ENCODE measurements at places on chromosomes 12 and 14.

DNA sequence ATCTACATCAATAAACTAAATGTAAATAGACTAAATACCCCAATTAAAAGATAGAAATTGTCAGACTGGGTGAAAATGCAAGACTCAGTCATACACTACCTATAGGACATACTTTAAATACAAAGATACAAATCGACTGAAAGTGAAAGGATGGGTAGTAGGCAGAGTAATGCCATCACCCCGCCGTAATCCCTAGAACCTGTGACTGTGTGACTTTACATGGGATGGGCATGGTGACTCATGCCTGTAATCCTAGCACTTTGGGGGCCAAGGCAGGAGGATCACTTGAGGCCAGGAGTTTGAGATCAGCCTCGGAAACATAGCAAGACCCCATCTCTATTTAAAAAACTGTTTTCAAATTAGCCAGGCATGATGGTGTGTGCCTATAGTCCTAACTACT lies 2.6 kb upstream of the EVL start:
- DNase-seq = no peak

DNA sequence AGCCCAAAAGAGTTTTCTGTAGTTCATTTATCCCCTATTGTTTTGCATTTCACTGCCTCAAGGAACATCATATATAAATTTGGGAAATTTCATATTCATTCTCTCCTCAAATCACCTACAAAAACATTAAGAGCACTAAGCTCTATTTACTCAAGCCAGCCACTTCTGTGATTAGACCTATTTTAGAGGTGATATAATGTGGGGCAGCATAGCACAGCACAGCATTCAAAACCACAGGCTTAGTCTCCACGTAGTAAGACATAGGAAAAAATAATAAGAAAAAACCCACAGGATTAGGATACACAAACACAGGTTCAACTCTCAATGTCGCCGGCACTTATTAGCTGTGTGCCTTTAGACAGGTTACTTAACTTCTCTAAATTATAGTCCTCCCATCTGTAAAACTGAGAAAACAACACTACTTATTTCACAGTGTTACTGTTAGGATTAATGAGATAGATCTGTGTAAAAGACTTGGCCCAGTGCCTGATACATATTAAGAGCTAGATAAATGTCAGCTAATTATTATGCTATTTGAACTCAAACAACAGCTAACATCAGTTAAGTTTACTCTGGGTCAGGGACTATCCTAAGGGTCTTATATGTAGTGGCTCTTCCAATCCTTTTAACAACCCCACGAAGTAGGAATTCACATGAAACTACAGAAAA lies 20.3 kb downstream of the DCAF5 start:
- no peak for DNase-seq

GRCh38 chr12:57837864-57838562 lies 8.5 kb downstream of the CTDSP2 start:
- DNase-seq = no peak

DNA sequence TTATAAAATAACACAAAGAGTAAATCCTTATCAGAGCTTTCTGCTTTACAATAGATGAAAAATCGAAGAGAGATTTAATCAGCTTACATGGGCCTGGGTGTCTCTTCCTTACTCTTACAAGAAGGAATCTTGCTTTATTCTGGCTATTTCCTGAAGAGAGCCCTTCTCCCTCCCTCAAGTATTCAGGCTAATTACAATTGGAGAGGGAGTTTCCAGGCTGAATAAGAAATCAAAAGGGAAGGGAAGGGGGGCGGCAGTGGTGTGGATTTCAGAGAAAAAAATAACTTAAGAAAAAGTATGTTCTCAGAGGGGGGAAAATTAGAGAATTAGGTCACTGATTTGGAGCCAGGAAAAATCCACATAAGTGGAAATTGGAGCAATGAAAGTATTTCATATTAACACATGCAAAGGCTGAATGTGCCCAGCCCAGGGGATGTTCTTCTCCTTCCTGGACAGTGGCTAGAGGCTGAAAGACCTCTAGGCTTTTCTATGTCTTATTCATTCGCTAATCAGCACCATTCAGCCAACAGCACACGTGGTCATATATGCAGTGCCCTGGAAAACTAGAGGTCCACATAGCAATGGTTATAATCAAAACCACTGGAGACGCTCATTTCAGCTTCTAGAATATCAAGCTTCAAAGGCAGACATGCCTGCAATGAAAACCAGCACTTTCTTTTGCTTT lies 158.9 kb upstream of the BTG1 start:
- no peak for DNase-seq

- DNase-seq = no peak
These were observed 75.2 kb upstream of the PRKD1 start for GRCh38 chr14:30002859-30003258.

DNA sequence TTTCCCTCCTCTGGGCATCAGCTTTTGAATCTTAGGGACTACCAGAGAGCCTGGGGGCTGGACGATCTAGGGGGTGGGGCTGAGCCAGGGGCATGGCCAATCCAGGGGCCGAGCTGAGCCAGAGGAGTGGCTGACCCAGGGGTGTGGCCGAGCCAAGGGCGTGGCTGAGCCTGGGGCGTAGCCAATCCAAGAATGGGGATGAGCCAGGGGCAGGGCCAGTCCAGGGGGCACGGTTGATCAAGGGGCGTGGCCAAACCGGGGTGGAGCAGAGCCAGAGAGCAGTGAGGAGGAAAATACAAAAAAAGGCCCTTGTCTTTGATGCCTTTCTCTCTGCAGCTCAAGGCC lies 219.3 kb upstream of the NOS1 start:
- DNase-seq = no peak

Data from non-pigmented ciliary epithelial cell (primary cell).